ENCODE measurements at places on chromosomes 4 and X. TPM values are rescaled to one million over a fixed set of nuclear protein-coding genes. Genes with fewer than 3 reads are reported as not detected.

GRCh38 chr4:177485528-177485927, 43.3 kb upstream of the AGA start:
- no peak for DNase-seq

DNA sequence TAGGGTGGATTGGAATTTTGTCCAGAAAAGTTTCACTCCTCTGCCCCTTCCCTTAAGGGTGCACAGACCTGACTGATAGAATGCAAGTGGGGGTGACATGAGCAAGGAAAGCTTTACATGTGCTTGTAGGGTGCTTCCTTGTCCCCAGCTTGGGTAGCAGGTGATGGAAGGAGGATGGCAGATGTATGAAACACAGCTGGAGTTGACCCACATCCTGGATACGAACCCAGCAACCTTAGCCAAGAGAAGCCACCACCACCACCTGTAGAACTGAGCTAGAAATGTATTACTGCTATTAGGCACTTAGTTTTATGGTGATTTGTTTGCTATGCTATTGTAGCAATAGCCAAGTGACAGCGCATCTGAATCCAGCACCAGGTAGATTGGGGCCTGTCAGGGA, 227.4 kb downstream of the HS3ST1 start:
- no peak for DNase-seq

DNA sequence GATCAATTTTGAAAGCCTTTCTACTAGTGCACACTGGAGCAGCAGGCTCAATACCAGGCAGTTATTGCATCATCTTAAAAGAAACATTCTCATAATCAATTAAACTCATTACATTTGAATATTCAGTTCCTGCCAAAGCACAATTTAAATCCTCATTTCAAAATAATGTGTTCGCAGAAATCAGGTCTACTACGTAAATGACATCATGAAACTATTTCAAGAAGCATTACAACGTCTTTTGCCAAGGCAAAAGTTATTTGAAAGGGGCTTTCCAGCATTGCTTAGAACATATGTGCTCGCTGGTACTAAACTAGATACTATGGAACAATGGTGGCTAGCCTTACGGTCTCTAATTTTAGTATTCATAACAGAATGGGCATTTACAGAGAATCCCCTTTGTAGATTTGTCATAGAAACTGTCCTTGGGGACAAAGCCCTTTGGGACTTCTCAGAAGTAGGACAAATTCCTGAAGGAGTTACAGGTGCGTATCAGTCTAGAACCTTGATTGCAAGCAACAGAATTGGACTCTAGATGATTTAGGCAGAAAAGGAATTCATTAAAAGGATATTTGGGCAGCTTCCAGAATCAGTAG, 27.6 kb upstream of the HUWE1 start:
- no peak for DNase-seq

GRCh38 chr4:183631577-183632198, 27.3 kb downstream of the RWDD4 start:
- DNase-seq = no peak

DNA sequence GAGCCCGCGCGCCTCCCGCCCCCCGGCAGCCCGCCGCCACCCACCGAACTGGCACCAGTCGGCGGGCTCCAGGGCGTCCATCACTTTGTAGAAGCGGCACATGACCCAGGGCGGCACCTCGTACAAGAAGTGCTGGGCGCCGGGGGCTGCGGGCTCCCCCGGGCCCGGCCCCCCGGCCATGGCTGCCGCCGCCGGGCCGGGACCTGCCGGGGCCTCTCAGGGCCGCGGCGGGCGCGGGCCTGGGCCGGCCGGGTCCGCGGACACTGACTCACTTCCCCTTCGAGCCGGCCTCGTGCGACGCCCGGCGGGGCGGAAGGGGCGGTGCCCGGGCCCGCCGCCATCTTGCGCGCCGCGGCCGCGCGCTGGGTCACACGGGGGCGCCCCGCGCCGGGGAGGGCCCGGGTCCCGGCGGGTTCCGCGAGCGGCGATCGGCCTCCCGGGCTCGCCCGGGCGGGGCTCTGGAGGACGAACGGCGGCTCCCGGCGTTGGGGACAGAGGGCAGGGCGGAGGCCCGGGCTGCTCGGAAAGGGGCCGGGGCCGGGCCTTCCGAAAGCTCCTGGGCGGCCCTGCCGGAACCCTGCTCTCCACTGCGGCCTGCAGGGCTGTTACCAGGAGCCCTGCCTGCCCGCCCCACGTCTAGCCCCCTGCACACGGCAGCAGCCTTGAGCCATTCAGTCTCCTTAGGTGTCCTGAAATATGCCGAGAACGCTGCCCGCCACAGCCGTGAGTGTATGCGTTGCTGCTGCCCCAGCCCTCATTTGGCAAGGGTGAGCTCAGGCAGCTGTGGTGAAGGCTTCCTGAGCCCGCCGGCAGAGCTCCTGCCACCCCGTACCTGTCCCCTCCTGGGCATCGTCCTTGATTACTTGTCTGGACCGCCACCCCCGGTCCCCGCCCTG, at the start of gene IRAK1:
Gene IRAK1, minus strand, starts transcription at position 270 of the 896 bp plus-strand sequence. Its CDS starts 90 bp downstream, at position 180.
- no peak for DNase-seq

The EGF gene
- total RNA-seq = 0.46 TPM

The IGFBP7 gene
- total RNA-seq = 1,471 TPM

The GYPE gene
- total RNA-seq = 0.35 TPM

The GAGE13 gene
- total RNA-seq = not detected

The TCEAL6 gene
- total RNA-seq = not detected

The PDLIM3 gene
- 8.5 TPM for total RNA-seq

Measured in epithelial cell of proximal tubule (primary cell).